ENCODE measurements at places on chromosomes 3 and 15.

- no peak for ATAC-seq
Observed at GRCh38 chr15:71715914-71716313, 94.4 kb upstream of the NR2E3 start.

GRCh38 chr3:131075632-131076328 is 49.1 kb downstream of the NEK11 start:
- ATAC-seq, result no peak

DNA sequence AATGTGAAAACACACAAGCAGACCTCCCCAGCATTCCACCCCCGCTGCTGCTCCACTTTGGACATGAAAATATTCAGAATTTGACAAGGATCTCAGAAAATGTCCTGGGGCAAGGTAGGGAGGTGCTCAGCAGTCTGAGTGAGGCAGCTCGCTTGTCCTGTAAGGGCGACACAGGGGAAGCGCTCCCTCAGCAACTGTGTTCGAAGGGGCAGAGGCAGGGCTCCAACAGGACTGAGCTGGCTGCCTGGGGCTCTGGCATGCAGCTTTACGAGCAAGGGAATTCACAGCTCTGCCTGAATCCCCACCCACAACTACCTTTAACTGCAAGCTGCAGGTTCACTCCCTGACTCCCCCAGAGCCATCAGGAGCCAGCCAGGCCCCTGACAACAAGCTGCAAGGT is 287.0 kb upstream of the LYSMD4 start:
- ATAC-seq, result peak; percentile 52

- ATAC-seq, result no peak
Observed at GRCh38 chr3:194489736-194490612, 3.2 kb upstream of the ATP13A3 start.

DNA sequence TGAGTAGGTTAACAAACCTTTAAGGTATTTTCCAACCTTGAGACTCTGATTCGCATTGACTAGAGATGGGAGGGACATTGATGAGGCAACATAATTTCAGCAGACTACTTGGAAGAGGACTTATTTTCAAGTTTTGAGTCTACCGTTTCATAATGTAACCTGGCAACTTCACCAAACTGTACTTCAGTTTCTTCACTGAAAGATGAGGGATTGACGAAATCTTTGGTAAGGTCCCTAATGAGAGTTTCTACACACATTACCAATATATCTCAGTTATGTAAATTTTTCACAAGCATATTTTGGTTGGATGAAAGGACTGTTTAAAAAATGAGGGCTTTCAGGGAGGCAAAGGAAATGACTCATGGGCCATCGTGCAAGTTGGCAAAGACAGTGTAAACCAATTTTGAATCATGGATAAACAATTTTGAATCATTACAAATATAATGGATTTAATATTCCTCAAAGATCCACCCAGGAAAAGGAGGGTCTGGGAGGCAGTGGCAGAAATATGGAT is 28.7 kb upstream of the SEMA6D start:
- ATAC-seq, result no peak

DNA sequence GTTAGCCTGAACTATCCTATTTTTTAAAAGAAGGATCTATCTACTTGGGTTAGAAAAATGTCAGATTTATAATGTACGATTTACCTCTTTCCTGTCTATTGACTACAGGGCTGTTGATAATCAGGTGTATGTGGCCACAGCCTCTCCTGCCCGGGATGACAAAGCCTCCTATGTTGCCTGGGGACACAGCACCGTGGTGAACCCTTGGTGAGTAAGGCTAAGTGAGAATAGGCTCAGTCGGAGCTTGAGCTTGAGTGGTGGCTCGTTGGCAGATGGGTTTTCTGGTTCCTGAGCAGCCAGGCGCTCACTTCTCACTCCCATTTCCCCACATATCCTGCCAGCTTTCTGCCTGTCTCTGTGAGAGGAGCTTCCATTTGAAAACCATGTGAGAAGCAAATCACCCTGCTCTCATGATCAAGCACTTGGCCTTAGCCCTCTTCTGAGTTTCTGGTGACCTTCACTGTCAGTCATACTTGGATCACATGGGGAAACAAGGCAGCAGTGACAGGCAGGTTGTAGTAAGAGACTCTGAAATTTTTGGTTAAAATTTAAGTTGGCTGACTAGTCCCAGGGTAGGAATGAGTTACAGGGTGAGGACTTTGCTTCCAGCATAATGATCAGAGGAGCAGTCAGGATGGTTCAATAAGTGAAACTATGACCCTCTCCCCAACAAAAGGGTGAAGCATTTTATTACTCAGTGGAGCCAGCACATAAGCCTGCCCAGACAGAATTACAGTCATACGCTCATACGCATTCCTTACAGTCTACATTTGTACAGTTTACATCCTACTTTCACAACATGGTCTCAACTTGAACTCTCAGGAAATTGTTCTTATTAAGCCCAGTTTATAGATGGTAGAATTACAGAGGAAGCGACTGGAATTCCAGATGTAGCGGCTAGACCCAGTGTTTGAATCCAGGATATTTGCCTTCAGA is 18.0 kb downstream of the NIT2 start:
- ATAC-seq, result peak; percentile 32

- no peak for ATAC-seq
Observed at GRCh38 chr3:190097025-190097424, 23.7 kb downstream of the P3H2 start.
